ENCODE measurements at places on chromosomes 3 and 15. TPM values are rescaled to one million over a fixed set of nuclear protein-coding genes. Genes with fewer than 3 reads are reported as not detected.
A peak's percentile ranks its signal among the peaks of the same experiment; 100 is the strongest.

The SHC4 gene
- 0.15 TPM for total RNA-seq

DNA sequence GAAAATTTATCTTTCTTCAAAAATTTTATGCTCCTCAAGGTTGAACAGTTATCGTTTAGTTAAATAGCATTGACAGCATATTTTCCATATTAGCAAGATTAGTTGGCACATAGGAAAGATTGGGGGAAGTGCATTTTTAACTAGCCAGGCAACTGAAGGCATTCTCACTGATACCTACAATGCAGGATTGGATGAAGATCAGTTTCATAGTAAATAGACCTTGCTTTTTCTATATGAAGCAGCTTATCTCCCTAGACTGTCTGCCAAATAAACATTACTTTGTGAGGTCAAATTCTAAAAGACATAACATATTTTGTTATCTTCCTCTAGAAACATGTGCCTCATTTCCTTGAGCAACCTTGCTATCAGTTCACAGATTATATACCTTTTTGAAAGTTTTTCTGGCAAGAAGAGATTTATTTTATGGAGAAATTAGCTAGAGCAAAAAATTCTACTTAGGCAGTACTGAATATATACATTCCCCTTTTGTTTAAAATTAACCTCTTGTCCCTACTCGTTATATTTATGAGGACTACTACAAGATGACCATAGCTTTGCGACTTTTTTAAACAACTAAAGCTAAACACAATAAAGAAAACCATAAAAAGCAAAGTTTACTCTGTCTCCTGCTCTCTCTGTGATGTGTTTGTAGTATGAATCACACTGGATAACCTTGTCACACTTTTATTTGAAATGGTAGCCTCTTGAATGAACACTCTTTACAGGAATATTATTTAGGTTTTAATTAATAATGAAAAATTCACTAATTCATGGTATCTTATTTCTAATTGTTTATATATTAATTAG is 654.9 kb upstream of the TBL1XR1 start:
- H3K27me3 ChIP-seq: 0 out of 2 replicates have a peak, but pooled peaks cover 3% of the 10 kb centered on the region
- no peaks in the 10 kb centered on the region for H3K36me3 ChIP-seq
- no peaks in the 10 kb centered on the region for H3K4me1 ChIP-seq
- H3K27ac ChIP-seq: no peak overlapping the region

- H3K27ac ChIP-seq: no peak overlapping the region
- H3K4me1 ChIP-seq: no peaks in the 10 kb centered on the region
- no peaks in the 10 kb centered on the region for H3K36me3 ChIP-seq
- no peaks in the 10 kb centered on the region for H3K27me3 ChIP-seq
- H3K4me3 ChIP-seq: no peak overlapping the region
Observed at GRCh38 chr3:195057716-195058115, 213.2 kb downstream of the XXYLT1 start.

GRCh38 chr15:101534376-101534970 is 45.0 kb upstream of the PCSK6 start:
- no peak overlapping the region for H3K27ac ChIP-seq
- no peaks in the 10 kb centered on the region for H3K4me1 ChIP-seq
- no peaks in the 10 kb centered on the region for H3K27me3 ChIP-seq
- H3K4me3 ChIP-seq: no peak overlapping the region
- DNase-seq: no peak

GRCh38 chr3:130384476-130385025 is 39.1 kb downstream of the COL6A5 start:
- no peaks in the 10 kb centered on the region for H3K4me1 ChIP-seq
- H3K27ac ChIP-seq: no peak overlapping the region

DNA sequence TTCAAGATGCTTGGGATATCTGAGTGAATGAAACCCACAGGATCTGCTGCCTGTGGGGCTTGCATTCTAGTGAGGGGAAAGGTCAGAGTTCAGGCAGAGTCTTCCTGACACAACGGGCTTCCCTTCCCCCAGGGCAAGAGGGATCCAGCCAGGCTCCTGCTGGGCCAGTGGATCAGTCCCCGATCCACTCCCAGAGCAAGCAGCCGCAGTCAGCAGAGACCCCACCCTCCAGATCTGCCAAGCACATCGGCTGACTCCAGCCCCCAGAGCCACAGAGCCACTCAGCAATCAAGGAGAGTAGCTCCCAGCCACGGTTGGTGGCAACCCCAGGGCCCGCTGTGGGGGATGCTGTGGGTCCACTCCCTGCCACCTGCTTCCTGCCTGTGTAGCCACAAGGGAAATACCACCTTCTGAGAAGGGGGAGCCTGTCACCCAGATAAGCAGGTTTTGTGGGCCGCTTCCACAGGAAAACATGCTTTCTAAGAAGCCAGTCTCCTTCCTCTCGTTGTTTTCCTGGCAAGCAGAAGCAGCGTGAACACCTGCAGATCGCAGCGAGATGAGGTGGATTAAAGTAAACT is 44.9 kb downstream of the CPN2 start:
- peak overlapping the region; percentile 75 for H3K27ac ChIP-seq
- peaks cover 46% of the 10 kb centered on the region for H3K4me1 ChIP-seq
- no peak overlapping the region for H3K4me3 ChIP-seq
- no peaks in the 10 kb centered on the region for H3K27me3 ChIP-seq
- peak; percentile 61 for DNase-seq

The ZNF662 gene
- not detected for total RNA-seq

GRCh38 chr3:80785475-80785874 is 976.0 kb downstream of the GBE1 start:
- no peaks in the 10 kb centered on the region for H3K27me3 ChIP-seq
- no peaks in the 10 kb centered on the region for H3K36me3 ChIP-seq
- no peak overlapping the region for H3K4me3 ChIP-seq
- no peak for DNase-seq
- H3K4me1 ChIP-seq: no peaks in the 10 kb centered on the region
- no peak overlapping the region for H3K27ac ChIP-seq

DNA sequence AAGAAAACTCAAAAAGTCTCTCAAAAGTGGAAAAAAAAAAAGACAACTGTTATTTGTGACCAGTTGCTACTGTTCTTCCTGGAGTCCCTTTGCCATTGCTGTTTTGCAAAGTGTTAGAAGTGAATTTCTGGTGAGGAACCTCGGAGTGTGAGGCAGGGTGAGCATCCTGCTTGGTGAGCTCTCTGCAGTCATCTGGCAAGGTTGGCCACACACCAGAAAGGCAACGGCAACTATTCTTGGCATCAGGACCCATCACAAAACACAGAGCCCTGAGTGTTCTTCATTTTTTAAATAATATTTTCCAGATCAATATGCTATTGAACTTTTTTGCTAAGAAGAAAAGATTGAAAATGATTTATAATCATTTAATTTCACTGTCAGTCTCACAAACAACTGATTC is 60.7 kb downstream of the CGNL1 start:
- no peaks in the 10 kb centered on the region for H3K4me1 ChIP-seq
- no peak overlapping the region for H3K27ac ChIP-seq
- DNase-seq: no peak
- H3K27me3 ChIP-seq: no peaks in the 10 kb centered on the region

DNA sequence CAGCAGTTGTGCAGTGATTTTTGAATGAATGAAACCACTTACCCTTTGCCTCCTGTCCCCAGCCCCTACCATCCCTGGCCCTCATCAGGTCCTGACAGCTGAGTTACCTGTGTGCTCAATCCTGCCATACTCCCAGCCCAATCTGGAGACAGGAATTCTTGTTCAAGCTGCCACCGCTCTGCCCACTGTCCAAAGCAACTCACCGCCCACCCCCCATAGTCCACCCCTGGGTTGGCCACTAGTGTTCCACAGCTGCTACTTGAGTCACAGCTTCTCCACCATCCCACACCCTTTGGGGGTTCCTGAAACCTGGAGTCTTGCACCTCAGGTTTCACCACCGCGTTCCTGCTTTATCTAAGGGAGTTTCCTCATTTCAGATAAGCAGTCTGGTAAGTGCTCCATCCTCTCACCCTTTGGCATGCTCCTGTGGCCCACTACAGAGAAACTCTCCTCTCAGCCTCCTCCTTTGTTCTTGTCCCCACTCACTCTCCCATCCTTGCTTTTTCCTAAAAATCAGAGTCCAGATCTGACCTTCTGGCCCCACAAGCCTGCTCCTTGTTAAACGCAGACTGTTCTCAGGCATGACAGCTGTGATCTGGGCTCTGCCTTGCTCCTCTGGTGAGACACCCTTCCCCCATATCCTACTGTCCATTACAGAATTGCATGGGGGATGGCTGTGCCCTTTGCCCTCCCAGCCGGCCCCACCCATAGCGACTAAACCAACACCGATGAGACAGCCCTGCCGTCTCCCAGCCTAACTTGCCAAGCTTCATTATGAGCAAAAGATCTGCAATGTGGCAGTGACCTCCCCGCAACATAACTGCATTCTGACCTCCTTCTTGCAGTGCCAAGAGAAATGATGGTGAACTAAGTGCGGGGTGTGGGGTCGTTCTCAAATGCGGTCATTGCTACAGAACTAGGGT is 50.0 kb downstream of the CYP19A1 start:
- no peaks in the 10 kb centered on the region for H3K36me3 ChIP-seq
- H3K4me3 ChIP-seq: no peak overlapping the region
- no peaks in the 10 kb centered on the region for H3K27me3 ChIP-seq
- H3K4me1 ChIP-seq: no peaks in the 10 kb centered on the region

DNA sequence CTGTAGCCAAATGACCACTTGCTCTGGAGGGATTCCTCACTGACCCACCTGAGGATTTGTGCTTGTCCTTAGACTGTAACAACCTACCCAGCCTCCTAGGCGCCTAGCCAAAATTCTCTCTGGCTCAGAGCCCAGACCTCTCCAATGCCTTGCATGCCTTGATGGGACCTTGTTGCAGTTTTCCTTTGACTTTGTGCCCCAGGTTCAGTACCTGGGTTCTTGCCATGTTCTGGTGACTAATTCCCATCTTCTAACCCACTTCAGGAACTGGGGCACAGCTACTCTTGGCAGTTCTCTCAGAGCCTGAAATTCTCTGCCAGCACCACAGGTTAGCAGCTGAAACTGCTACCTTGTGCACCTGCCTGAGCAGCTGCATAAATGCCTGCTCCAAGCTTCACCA is 27.0 kb upstream of the UBE3A start:
- no peaks in the 10 kb centered on the region for H3K36me3 ChIP-seq
- H3K27me3 ChIP-seq: no peaks in the 10 kb centered on the region
- no peak overlapping the region for H3K27ac ChIP-seq
- H3K4me3 ChIP-seq: no peak overlapping the region
- DNase-seq: no peak

GRCh38 chr3:187845826-187846225 is 100.6 kb upstream of the BCL6 start:
- H3K27ac ChIP-seq: no peak overlapping the region
- H3K36me3 ChIP-seq: no peaks in the 10 kb centered on the region
- DNase-seq: no peak

The TRIM42 gene
- total RNA-seq: not detected

DNA sequence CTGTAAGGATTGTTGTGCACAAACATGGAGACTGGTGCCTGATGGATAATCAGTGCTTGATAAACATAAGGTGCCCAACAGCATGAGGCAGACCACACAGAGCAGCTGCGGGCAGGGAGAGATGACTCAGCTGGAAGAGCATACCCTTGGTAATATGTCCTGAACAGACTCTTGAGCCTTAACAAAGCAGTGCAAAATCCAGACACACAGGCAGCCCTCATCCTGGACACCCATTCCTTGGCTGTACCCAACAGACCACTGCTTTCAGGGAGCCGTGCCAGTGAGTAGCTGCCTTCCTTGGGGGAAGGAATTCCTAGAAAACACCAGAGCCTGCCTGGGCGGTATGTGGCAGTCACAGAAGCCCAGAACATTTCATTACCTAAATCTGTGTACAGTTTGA is 156.2 kb downstream of the CLSTN2 start:
- H3K4me1 ChIP-seq: no peaks in the 10 kb centered on the region
- no peak overlapping the region for H3K27ac ChIP-seq
- no peaks in the 10 kb centered on the region for H3K27me3 ChIP-seq
- DNase-seq: no peak
- no peaks in the 10 kb centered on the region for H3K36me3 ChIP-seq

The PLSCR4 gene
- not detected for total RNA-seq

- no peaks in the 10 kb centered on the region for H3K4me1 ChIP-seq
- no peak overlapping the region for H3K27ac ChIP-seq
- no peaks in the 10 kb centered on the region for H3K27me3 ChIP-seq
- peaks cover 9% of the 10 kb centered on the region for H3K36me3 ChIP-seq
- no peak overlapping the region for H3K4me3 ChIP-seq
- no peak for DNase-seq
Observed at GRCh38 chr3:172287937-172288477, 160.2 kb downstream of the GHSR start.

Measured in GM12878 (cell line).